ENCODE measurements at places on chromosomes 4 and X.

DNA sequence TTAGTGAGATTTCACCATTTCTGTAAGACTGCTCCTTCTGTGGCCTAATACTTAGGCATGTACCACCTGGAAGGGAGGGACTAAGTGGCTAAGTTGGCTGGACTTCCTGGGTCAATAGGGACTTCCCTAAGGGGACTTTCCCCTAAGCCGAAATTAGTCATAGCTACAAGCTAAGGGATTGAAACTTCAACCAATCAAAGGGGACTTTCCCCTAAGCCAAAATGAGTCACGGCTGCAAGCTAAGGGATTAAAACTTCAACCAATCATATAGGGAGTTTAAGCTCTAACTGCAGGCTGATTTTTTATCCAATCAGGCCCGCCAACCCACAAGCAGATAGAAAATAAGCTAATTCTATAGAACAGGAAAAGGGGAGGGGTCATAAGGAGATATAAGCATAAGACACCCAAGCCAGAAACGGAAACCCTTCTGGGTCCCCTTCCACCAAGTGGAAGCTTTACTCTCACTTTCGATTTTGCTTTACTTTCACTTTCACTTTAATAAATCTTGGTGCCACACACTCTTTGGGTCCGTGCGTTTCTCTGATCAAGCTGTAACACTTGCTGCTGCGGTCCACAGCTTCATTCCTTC, 382.8 kb downstream of the KLHL4 start:
- DNase-seq = no peak

DNA sequence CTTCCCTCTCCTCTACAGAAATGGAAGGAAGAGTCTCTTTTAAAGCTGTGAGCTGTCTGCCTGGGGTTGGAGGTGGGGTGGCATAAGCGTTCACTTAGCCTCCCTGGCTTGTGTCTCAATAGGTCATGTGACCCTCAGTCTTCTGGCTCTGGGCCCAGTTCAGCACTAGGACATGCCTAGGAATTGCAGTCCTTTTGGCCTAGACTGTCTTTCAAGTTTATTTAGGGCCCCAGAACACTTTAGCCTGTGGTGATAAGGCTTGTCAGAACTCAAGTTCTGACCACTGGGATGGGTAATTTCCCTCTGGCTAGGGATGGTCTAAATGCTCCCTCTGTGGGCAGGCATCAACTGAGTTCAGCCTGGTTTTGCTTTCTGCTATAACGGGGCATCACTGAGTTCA, 34.3 kb upstream of the ARMCX4 start:
- DNase-seq = no peak

DNA sequence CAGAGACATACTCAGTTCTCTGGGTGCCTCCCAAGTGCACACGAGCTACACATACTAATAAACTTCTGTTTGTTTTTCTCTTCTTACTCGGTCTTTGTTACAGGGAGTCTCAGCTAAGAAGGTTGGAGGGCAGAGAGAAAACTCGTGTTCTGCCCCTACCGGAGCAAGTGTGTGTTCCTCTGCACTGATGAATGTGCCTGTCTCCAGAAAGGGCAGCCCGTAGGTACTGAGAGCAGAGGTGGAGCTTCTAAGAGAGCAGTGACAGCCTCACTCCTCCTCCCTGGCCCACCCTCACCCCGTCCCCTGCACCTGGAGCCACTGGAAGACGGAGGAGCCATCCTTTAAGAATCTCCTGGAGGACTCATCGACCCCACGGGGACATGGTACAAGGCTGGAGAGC, 67.6 kb downstream of the MTNR1A start:
- DNase-seq = no peak

DNA sequence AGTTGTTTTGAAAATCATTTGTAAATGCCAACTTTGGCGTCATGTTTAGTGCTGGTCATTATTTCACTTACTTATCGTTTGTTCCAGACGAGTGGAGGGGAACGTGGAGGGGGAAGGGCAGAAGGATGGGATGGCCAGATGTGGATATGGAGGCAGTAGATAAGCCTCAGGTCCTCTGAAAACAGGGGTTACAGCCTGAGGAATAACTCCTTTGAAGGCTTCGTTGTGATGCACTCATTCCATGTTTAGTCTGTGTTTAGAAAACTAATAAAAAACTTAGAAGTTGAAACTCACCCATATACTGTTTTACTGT, 1.1 kb downstream of the MOB1B start:
- DNase-seq = no peak

DNA sequence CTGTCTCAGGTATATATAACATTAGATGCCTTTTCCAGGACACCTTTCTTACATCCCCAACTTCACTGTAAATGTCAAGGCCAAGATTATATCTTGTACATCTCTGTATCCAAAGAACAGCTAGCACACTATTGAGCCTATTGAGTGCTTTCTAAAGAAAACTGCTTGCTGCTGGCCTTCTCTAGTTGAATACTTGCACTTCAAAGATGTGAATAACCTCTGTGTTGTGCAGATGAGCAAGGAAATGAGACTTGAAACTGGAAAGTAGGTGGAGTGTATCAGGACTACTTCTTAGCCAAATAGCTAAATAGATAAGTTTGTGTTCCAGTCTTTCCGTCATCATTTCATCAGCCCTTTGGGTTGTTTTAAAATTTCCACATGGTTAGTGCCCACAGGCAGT, 704.4 kb upstream of the AMOT start:
- DNase-seq = no peak

DNA sequence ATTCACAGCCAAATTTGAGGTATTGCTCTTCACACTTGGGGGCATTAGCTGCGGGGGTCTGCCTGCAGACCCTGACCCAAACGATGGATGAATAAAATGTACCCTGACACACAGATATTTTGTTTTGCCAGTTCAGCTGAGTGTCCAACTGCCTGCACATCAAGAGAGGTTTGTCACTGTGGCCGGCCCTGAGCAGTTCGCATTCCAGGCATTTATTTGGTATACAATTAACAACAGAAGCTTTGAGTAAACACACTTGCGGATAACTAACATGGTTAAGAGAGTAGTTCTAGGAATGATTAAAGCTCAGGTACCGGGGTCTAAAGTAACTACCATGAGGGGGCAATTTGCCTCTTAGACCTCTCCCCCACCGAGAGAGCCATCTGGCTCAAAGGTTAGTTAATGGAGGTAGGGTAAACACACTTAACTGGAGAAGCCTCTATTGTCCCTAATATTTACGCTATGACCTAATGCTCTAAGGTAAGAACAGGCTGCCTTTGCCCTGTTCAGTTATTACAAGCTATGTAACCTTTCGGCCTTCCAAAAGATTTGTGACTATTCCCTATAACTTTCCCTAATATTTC, 162.0 kb downstream of the SNCA start:
- no peak for DNase-seq

DNA sequence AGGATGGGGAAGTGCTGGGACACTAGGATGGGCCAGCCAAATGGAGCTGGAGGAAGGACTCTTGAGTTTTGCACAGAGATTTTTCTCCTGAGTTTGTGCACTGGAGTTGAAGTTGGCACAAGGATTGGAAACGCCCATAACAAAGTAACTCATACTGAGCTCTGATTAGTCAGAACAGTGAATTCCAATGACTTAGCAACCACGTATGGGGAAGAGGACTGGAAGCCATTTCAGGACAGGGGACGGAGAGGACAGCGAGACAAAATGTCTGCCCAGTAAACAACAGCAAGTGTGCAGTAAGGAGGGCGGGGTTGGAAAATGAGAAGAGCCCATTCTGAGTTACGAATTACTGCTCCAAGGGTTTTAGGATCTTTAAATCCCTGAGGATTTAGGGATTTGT, 5.9 kb downstream of the RIPPLY1 start:
- no peak for DNase-seq

- DNase-seq = peak; percentile 56
Measured at GRCh38 chr4:181757098-181757497, 486.1 kb upstream of the TENM3 start.

DNA sequence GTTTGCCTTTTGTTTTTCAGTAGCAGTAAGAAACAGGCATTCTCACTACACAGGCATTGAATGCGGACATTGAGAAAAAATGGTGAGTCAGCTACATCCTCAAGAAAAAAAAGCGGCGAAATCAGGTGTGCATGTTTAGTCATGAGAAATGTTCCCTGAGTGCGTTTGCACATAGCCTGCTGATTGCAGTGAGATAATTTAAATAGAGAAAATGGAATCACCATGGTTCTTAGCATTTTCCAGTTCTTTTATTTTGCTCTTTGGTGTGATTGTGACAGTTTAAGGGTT, 54.1 kb upstream of the CLDN34 start:
- no peak for DNase-seq

DNA sequence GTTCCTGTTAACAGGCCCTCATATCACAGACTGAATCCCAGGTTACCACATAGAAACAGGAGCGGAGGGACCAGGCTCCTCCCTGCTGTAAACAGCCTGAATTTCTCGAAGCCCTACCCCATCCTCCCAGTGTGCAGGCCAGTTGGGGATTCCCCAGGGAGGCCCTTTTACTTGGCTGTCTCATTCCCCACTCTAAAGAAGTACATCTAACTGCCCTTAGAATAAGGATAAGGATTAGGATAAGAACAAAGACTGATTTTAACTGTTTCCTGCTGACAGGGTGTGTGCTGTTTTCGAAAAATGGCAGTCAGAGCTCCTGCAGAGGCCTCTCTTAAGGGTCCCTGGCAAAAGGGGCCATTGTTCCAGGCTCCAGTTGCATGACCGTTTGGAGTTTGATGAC, 133.7 kb downstream of the PAPSS1 start:
- no peak for DNase-seq

GRCh38 chrX:141619336-141619735, 29.8 kb downstream of the SPANXA2 start:
- no peak for DNase-seq

DNA sequence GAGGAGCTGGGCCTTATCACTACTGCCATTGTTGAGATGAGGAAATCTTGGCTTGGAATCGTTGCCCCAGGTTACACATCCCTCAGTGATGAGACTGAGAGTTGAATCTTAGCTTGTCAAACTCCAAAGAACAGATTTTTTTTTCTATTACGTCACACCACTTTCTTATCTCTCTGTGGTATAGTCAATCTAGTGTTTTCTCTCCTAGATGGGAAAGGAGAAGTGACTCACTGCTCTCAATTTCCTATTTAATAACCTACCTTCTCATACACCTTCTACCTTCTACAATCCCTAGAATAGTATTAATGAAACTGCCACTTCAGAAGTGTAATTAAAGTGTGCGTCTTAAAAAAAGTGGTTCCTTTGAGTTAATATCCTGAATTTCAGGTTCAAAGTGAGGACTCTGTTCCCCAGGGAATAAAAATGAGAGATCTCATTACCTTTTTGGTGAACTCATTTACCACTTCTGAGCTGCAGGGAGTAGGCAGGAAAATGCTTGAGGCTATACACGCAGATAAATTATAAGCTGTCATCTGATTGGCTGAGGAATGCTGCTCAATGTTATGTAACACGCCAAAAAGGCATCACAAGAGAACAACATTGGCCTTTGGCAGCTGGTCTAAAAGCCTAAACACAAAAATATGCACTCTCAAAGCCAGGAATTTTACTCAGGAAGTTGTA, 59.3 kb downstream of the MAD2L1 start:
- DNase-seq = peak; percentile 66

- DNase-seq = no peak
Measured at GRCh38 chr4:17701882-17702281, 79.5 kb downstream of the FAM184B start.

GRCh38 chr4:148790691-148791090, 348.5 kb upstream of the NR3C2 start:
- DNase-seq = peak; percentile 26

DNA sequence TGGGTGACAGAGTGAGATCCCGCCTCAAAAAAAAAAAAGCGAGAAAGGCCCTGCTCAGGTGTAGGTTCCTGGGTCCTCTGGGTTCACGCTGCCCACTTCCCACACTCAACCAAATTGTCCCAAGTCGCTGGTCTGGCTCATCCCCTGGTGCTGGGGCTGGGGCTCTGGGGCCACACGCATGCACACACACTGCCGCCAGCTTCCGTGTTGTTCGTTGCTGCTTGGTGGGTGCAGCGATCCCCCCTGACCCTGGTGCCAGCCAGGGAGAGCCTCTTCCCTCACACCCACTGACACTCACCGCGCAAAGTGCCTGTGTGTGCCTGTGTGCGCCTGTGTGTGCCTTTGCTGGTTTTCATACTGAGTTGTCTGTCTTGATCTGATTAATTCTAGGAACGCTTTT, 124.1 kb upstream of the NKX1-1 start:
- no peak for DNase-seq

GRCh38 chrX:1300449-1300848, 31.8 kb downstream of the CSF2RA start:
- no peak for DNase-seq

- DNase-seq = no peak
Measured at GRCh38 chrX:64338296-64338695, 57.0 kb downstream of the MTMR8 start.

DNA sequence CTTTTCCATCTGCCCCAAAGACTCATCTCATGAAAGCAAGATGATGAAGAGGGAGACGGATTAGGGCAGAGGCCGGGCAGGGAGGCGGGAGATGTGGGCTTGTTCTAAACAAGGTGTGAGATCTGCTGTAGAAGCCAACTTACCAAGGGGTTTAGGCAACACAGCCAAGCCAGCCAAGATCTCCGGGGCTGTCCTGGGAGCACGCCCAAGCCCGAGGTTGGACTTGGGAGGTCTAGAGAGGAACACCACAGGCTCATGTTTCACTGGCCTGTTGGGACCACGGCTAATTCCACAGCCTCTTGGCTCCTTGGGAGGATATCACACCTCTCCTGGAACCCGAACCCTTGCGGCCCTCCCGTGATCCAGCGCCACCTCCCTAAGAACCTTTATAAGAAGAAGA, 171.4 kb downstream of the CRLF2 start:
- no peak for DNase-seq

Data from eye (tissue), 1 donor.